Ammon's horn (tissue), 1 donor: ENCODE measurements at places on chromosomes 6 and 20.
A peak's percentile ranks its signal among the peaks of the same experiment; 100 is the strongest.

DNA sequence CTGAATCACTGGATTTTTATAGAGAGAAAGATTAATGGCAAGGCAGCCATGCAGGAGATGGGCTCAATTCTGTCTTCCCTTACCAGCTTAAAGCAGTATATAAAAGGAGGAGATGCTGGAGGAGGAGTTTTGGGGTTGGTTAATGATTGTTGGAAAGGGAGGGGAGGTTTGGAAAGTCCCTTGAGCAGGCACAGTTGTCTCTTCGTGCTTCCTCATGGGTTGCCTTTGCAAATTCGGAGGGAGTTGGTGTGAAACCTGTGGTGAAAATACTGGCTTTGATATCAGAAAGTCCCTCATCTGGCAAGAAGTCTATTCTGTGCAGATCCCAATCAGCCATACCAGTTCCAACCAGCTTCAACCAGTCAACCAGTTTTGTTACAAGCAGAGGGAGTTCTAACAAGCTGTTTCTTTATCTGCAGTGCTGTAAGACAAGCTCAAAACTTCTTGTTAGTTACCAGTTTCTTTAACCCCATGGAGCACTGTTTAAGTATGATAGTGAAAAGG, 107.0 kb downstream of the HIVEP1 start:
- DNase-seq: no peak

- no peak for DNase-seq
Observed at GRCh38 chr6:119461187-119461586, 111.6 kb upstream of the MAN1A1 start.

DNA sequence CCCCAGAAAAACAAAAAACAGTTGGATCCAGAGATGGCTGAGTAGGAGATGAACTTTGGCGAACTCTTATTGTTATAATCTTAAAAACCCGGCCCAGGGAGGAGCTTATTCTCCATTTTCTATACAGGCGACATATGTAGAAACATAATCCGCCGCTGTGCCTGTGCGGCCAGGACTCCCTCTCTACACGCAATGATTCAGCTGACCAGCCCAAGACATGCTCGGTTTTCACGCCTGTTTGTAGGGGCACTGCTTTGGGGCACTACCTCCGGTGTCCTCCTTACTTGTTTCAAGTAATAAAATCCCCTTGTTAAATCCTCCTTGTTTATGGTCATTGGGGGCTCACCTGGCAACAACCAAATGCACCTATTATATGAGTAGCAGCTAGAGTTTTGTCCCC, 89.9 kb downstream of the SEL1L2 start:
- no peak for DNase-seq

GRCh38 chr20:57408536-57409233, 17.5 kb downstream of the RBM38 start:
- no peak for DNase-seq

- no peak for DNase-seq
Observed at GRCh38 chr20:5741089-5741488, 9.1 kb upstream of the SHLD1 start.

DNA sequence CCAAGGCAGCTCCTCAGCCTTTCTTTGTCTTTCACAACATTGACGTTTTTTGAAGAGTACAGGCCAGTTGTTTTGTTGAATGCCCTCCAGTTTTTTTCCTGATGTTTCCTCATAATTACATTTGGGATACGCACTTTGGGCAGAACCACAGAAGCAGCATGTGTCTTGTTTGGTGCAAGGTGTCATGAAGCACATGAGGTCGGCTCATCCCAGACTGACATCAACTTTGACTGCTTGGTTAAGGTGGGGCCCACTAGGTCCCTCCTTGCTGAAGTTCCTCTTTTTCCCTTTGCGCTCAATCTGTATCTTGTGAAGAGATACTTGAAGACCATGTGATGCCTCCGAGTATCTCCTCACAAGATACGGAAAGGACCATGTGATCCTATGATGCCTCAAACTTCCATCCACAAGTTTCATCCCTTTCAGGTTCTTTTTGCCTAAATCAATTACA, 10.5 kb downstream of the SNAI1 start:
- DNase-seq: no peak

DNA sequence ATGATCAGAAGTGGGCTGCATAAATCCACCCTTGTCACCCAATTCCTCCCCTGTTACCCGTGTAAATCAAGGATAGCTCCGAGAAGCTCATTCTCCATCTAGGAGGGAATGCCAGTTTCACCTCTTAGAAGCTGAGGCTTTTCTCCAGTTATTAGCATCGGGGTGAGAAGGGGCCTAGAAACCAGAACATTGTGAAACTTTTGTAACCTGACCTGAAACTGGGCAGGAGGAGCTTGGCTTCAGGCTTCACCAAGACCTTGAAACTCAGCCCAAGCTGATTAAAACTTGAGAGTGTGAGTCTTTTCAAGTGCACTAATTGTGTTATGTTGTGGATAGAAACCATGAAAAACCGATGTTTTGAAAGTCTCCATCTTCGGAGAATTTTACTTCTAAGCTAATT, 103.1 kb downstream of the BMP2 start:
- no peak for DNase-seq

DNA sequence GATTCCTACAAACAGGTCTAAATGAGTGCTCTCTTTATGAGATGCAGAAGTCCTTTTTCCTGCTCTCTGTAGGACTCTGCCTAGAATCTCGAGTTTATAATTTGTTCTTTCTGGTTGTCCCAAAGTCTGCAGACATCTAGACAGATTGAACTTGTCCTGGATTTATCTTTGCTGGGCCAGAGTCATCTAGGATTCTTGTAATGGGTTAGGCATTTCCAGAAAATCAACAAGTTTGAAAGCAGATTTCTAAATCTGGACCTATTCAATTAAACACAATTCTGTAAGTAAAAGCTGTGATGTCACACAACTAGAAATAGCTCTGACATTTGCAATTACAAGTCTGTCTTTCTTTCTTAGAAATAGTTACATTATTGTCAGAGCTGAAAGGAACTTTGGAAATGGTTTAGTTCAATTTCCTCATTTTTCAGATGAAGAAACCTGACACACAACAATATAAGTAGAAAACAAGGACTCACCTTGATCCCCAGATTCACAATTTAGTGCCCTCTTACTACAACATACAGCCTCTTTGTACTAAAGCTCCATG, 4.2 kb upstream of the RSPO3 start:
- no peak for DNase-seq

GRCh38 chr6:45587229-45588060, 209.7 kb upstream of the SUPT3H start:
- DNase-seq: no peak

GRCh38 chr6:109291902-109292301, 90.4 kb downstream of the CD164 start:
- DNase-seq: no peak

DNA sequence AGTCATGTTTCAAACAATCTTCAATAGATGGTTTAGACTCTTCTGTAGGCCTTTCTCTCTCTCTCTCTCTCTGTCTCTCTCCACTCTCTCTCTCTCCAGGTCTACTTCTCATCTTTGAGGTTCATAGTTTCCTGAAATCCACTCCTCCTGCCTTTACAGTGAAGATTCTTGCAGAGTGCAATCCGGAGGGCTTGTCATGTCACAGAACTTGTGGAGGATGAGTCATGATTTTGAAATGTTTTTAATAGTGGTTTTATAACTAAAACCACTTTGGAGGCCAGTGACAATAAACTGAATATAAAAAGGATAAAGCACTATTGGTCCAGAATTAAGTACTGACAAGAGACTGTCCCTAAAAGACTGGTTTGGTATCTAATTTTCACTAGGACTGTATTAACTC, 156.3 kb downstream of the KIF6 start:
- no peak for DNase-seq

DNA sequence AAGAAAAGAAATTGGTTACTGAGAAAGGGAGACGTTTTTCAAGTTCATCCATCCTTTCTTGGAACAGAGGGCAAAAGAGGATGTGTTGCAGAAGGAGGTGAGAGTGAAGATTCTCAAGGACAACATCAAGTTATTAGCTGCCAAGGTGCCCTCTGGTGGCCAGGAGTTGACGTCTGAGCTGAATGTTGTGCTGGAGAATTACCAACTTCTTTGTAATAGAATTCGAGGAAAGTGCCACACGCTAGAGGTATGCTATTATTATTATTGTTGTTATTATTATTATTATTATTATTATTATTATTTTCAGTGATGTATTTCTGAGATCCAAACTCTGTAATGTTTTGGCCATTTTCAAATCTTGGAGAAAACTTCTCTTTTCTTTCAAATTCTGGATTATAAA, 197.0 kb downstream of the UTRN start:
- peak; percentile 76 for DNase-seq

DNA sequence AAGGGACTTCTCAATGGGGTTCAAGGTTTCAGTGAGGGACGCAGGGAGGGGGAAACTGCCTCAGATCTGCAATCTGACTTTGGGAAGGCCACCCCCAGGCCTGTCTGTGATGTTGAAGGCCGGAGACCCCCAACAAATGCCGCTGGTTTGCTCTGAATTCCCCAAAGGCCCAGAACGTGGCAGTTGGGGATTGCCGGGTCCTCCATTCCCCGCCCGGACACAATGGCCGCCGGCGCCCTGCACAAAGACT, 326 bp upstream of the BCL2L1 start:
- DNase-seq: no peak

DNA sequence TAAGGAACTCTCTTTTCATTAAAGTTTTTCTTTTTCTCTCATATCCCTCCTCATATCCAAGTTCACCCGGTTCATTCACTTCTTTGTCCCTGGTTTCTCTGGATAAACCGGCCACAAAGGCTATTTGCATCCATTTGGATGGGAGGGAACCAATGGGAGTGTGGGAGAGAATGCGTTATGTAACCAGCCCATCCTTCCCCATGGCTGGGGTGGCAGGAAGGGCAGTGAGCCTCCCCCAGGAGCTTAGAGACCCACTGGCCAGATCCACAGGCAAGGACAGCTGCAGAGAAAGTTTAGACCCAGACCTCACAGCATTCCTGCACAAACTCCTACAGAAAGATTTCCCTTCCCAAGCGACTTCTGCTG, 10.7 kb downstream of the CASS4 start:
- no peak for DNase-seq

DNA sequence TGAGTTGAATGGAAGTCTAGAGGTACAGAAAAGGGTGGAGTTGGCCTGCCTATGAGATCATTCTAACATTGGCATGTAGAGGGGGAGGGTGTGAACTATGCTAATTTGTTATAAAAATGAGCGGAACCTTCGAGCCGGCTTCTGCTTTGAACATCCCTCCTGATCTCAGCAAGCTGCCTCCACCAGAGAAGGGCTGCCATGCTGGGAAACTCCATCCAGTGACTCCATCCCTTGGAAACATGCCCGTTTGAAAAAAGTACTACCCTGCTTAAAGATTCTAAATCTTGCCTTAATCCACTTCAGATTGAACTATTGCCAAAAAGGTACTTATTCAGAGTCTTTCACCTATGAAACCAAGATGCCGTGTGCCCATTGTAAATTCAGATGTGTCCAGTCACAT, 43.6 kb upstream of the TMEM170B start:
- DNase-seq: no peak

DNA sequence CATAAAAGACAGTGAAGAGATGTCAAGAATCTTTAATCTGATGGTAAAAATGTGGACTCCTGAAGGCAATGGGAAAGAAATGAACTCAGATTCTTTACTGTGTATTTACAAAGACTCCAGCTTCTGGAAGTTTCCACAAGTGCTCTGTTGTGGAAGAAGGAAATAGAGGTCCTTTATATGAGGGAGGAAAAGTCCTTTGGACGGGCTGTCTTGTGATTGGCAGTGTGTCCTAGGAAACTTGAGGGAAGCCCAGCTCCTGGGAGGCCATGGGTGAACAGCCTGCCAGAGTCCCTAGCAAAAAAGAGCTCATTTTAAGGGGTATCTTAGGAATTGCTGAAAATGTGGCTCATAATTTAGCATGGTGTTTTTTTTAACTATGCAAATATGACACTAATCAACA, 92.0 kb downstream of the RNASET2 start:
- DNase-seq: peak; percentile 60

GRCh38 chr20:46990596-46991104, 96.0 kb downstream of the EYA2 start:
- no peak for DNase-seq

DNA sequence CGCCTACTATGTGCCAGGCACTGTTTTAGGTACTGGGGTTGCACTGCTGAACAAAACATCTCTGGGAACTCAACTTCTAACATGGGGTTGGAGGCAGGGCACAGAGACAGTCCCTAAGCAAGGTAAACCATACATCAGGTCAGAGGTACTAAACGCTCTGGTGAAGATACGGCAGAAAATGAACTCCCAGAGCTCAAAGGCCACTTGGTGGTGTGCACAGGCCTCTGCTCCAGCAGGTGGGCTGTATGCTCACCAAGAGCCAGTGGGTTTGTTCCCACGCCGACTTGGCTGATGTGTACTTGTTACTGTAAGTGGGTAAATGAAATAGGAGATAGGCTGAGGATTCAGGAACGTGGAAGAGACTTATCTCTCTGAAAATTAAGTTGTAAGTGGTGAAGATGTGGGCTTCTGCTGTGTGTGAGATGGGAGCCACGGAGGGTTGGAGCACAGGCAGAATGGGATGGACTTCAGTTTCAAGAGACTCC, 133.4 kb downstream of the PREX1 start:
- no peak for DNase-seq

DNA sequence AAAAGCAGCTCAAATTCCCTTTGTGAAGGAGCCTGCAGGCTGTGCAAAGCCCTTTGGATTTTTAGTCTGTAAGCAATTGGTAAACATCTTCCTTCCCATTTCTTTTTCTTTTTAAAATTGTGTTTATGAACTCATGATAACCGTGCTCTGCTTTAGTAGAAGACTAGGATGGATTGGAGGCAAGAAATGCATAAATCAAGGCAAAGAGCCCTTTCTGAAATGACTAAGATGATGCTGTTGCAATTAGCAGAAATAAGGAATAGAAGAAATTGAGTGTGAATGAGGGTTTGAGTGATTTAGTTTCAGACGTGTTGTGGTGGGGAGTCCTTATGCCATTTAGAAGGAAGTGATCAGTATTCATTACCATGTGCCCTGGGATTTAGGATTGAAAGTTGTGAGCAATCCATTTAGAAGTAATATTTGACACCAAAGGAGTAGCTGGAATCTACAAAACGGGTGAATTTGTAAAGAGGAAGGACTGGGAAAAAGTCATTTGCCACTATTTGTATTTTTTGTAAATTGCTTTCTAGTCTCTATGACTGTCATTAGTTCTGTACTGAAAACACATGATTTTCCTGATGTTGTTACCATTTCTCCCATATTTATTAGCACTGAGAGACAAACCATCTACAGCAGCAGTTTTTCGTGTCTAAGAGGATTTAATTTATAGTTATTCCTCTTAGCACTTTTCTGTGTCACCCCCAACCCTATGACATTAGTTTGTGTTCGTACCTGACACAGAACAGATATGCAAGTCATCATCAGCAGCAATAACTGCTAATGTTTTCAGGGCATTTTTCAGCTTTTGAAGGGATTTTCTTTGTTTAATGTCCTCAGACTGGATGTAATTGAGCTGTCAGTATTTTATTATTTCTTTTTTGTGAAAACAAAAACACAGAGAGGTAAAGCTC, 265.0 kb downstream of the UTRN start:
- no peak for DNase-seq

- DNase-seq: no peak
Observed at GRCh38 chr20:24633026-24633425, 163.6 kb downstream of the SYNDIG1 start.

- no peak for DNase-seq
Observed at GRCh38 chr6:49202924-49203536, 260.0 kb downstream of the MMUT start.
